ENCODE measurements at places on chromosomes 7 and 10.

- no peak for DNase-seq
These were observed 164.2 kb upstream of the PITRM1 start for GRCh38 chr10:3336673-3337293.

DNA sequence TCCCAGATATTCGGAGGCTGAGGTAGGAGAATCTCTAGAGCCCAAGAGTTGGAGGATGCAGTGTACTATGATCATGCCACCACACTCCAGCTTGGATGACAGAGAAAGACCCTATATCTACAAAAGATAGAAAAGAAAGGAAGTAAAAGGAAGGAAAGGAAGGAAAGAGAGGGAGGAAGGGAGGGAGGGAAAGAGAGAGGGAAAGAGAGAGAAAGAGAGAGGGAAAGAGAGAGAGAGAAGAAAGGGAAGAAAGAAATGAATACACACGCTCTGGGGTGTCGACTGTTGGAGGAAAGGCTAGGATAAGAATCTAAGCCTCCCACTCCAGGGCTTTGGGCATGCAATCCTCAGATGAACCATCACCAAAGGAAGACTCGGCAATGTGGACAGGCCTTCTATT is 69.9 kb downstream of the PARD3 start:
- DNase-seq = no peak

DNA sequence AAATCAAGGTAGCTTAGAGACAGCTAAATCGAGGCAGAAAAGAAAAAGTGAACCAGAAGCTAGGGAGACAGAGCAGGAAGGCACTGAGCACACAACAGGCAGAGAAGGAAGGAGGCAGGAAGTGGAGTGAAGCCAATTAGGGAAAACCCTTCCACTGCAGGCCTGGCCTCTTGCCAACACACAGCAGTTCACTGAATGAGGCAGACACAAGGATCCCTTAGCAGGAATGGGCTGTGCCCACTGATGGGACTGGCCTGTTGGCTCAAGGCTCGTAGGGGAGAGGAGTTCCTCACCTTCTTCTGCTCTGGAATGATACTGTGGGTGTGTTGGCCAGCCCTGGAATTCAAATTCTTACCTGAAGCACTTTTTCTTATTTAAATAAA is 220.3 kb upstream of the STK17A start:
- DNase-seq = no peak

- DNase-seq = no peak
These were observed 139.2 kb upstream of the RET start for GRCh38 chr10:42937649-42938180.

DNA sequence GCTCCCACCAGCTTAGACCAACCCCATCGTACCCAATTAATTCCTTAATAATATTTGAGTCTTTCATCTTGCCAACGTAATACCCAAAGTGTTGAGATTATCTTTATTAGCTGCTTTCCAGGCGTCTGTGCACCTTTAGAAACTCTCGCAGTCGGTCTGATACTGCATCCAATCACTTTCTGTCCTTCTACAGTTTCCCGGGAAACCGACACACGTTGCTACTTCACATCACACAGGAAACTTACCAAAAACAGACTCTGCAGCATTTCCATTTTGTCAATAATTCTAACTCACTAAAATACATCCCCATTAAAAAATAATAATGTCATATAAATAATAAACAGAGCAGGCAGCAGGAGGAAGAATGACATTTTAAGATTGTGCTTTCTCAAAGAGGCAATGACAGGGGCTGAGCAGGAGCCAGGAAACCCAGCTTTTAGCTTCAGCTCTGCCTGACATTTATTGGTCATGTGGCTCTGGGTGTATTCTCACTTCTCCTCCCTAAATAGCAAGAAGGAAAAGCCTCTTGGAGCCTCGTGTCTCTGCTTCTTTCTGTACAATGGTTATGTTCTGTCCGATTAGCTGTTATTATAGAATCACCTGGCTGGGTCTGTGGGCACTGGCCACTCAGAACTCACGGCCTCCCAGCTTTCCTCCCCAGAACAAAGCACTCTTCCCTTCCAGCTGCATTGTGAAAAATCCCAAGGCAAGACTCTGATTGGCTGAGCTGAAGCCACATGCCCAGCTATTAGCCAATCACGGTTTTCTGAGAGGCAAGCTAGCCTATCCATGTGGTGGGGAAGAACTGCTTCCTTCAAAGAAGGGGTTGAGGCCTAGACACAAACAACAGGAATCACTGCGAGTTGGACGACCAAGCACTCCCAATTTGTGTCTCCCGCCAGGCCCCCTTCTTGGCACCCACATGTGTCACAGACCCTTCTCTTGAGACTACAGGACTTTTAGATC is 424.7 kb upstream of the FOXK1 start:
- no peak for DNase-seq

- DNase-seq = peak; percentile 55
These were observed 677 bp downstream of the TSPAN14 start for GRCh38 chr10:80454513-80455460.

- DNase-seq = no peak
These were observed 623.4 kb upstream of the IGFBP3 start for GRCh38 chr7:46544396-46545008.

DNA sequence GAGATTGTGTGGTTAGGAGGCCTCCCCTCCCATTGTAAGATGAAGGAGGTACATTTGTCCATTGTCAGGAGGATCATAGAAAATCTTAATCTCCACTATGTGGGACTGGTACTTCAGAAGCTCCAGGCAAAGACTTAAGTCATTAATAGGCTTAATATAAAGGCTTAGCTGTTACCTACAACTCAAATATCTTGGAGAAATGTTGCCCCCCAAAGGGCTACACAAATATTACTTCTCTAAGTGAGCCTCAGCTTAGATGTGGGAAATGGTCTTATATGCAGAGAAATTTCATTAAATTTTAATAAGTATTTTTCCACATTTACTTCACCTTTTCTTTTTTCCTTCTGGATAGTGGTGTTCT is 27.2 kb downstream of the TAS2R41 start:
- no peak for DNase-seq

- DNase-seq = no peak
These were observed 47.0 kb downstream of the THSD7A start for GRCh38 chr7:11784769-11785536.

DNA sequence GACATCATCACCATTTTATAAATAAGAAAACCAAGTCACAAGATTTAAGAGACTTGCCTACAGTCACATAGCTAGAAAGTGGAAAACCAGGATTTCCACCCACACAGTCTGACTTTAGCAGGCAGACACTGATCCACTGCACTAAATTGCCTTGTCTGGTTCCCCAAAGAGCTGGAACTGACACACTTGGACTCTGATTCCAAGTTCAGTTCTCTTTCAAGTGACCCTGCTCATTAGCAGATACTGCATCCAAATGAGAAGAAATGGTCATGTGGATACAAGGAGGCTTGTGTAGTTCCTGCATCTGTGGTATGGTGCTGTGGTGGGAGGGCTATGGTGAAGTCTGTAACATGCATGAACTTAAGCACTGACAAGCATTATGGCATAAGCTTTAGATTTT is 180.1 kb upstream of the MKLN1 start:
- DNase-seq = no peak

DNA sequence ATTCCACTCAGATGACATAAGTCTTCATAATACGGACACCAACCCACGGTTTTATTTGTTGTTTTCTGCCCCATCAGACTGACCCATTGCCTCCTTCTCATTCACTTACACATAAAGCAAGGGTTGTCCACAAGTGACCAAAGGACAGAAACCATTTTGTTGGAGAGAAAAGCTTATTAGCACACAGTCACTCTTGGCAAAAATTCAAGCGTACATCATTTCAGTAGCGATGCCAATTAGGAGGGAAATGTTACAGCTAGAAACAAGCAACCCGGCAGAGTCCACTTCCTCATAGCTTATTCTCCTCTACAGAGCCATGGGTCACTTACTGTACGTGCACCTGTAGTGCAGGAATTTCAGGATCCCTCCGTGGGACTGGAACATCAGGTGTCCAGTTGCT is 23.0 kb downstream of the ABLIM1 start:
- no peak for DNase-seq

DNA sequence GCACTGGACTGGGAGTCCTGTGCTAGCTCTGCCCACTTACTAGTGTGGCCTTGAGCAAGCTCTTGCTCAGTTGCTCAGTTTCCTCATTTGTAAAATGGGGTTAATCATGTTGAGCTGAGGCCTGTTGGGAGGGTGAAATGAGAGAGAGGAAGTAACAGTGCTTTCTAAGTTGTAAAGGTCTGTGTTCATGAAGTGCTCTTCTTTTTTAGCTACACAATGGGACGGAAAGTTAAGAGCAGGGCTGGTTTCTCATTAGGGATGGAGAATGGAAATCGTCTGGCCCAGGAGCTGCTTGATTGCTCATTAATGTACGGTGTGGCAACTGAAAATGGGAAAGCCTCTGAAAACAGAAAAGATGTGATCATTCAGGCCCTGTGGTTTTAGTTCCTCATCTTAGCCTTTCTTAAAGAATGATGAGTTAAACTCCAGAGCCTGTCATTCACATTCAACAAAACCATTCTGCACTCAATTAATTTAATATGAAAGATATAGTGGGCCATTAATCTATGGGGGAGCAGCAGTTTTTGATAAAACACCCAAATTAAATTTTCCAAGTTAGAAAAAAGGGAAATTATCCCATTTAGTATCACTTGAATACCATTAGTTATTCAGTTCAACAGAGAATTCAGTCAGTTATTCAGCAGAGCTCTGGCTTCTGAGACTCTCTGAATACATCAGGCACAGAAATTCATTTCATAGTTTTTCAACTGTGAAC is 60.5 kb downstream of the SH2D4B start:
- DNase-seq = no peak

DNA sequence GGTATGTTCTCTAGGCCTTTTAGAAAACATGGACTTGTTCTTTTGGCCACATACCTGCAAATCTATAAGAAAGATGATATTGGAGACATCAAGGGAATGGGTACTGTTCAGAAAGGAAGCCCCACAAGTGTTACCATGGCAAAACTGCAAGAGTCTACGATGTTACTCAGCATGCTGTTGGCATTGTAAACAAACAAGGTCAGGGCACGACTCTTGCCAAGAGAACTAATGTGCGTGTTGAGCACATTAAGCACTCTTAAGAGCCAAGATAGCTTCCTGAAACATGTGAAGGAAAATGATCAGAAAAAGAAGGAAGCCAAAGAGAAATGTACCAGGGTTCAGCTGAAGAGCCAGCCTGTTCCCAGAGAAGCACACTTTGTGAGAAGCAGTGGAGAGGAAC is 37.1 kb downstream of the SDK1 start:
- DNase-seq = no peak

DNA sequence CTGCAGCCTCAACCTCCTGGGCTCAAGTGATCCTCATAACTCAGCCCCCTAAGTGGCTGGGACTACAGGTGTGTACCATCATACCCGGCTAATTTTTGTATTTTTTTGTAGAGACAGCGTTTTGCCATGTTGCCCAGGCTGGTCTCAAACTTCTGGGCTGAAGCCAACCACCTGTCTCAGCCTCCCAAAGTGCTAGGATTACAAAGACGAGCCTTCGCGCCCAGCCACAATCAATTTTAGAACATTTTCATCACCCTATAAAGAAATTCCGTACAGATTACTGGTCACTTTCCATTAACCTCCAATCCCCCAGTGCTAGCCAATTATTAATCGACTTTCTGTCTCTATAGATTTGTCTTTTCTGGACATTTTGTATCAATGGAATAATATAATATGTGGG is 32.3 kb upstream of the PALS2 start:
- no peak for DNase-seq

DNA sequence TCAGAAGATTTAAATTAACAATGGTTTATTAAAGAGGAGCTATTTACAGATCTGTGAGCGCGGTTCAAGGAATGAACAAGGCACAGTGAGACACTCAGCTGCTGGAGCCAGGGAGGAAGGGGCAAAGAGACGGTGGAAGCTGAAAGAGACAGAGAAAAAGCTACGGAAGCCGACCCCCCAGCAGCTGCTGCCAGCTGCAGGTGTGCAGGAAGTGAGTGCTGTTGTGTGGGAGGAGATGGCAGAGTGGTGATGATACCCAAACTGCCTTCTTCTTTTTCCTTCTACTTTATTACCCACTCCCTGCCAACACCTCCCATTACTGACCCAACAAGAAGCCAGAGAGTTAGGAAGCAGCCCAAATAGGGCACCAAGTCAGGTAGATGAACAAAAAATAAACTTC is 41.9 kb upstream of the MBL2 start:
- DNase-seq = no peak

GRCh38 chr10:61883371-61884025 is 18.0 kb upstream of the ARID5B start:
- no peak for DNase-seq

DNA sequence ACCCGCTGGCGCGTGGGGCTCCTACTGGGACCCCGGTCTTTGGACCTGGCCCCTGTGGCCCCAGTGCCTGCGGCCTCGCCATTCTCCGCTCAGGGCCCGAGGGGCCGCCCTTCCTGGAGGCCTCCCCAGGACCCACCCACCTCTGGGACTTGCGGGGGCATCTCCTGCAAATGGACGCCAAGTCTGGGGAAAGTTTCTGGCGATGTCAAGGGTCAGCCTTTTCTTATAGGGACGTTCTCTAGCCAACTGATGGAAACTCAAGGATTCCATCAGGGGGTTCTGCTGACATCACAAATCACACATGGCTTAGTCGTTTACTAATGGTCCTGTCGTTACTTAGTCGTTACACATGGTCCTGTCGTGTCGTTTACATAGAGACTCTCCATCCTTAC is 57.7 kb upstream of the RHOBTB1 start:
- DNase-seq = no peak

DNA sequence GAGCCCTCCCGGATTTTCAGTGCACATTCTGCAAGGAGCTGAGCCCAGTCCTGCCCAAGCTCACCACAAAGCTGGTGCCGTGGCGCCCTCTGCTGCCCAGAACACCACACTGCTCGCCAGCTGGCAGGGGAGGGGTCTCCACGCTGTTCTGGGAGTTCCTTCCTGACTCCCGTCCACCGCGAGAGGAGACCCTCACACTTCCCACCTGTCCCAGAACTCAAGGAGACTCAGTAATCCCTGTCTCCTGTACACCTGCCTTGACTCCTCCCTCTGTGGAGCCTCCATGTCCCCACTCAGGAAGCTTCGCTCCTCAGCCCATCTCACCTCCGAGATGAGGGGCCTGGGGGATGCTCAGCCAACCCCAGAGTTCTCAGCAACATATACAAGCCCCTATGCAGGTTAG is 11.3 kb downstream of the C10orf105 start:
- DNase-seq = peak; percentile 53

GRCh38 chr7:43591558-43592180 is 8.8 kb downstream of the STK17A start:
- no peak for DNase-seq

DNA sequence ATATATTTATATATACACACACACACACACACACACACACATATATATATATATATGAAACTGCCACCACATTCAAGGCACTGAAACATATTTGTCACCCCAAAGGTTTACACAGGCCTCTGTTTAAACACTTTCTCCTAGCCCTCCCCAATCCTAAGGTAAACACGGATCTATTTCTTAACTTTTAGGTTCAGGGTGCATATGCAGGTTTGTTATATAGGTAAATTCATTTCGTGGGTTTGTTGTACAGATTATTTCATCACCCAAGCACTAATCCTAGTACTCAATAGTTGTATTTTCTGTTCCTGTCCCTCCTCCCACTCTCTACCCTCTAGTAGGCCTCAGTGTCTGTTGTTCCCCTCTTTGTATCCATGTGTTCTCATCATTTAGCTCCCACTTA is 305.0 kb downstream of the GPR37 start:
- no peak for DNase-seq
